ENCODE measurements at places on chromosomes 2 and 18.

DNA sequence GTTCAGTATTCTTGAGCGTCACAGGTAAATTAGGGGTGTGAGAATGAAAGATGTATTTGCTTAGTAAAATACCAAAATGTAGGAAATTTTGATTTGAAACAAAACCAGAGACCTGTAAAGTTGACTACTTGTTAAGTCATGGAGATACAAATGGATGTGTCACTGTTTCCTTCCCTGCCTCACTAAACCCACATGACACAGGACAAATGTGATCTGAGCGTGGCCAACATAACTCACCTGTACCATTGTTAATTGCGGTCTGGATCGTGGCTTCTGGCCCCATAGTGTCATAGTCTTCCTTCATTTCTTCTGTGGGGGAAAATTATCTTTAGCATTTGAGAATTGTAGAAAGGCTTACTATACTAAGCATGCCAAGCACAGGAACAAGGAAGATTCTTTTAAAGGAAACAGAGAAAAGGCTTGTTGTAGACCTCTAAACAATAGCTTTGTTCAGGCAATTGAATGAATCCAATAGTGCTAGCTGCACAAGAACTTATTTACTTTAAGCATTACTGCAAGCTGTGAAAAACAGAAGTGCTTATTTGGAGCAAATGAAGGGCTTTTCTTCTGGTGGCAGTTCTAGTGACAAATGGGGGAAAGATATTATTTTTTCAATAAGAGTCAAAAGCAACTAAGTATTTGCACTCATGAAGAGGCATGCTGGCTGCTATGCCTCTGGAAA, 95.2 kb downstream of the ZEB2 start:
- DNase-seq: no peak

DNA sequence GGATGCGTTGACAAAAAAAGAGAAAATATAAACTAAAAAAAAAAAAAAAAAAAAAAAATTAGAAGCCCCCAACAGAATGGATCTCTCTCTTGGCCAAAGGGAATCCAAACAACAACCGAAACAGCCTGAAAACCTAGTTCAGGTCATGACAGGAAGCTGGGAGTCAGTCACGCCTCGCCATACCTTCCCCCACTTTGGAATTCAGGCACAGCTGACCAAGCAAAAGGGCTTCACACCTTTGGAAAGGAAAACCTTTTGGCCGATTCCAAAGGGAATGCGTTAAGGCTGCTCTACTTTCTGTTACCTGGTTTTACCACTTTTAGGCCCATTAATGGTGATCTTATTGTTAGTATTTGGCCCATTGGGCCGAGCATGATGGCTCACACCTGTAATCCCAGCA, 17.9 kb upstream of the RMC1 start:
- no peak for DNase-seq

DNA sequence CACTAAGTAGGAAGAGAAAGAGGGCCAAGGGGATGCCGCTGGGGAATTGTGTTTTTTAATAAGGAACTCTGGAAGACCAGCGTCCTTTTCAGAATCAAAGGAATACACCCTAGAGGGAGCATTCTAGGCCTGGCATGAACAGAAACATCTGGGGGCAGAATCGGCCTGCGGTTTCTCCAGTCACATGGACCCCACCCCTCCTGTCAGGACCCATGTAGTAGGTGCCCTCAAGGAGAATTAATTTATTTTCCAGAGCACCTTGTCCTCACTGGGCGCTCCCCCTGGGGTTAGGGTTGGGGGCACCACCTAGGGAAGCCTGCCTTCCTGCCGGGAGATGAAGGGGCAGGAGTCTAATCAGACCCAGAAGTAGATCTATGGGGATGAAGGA, 44.2 kb downstream of the TMEM37 start:
- DNase-seq: no peak

DNA sequence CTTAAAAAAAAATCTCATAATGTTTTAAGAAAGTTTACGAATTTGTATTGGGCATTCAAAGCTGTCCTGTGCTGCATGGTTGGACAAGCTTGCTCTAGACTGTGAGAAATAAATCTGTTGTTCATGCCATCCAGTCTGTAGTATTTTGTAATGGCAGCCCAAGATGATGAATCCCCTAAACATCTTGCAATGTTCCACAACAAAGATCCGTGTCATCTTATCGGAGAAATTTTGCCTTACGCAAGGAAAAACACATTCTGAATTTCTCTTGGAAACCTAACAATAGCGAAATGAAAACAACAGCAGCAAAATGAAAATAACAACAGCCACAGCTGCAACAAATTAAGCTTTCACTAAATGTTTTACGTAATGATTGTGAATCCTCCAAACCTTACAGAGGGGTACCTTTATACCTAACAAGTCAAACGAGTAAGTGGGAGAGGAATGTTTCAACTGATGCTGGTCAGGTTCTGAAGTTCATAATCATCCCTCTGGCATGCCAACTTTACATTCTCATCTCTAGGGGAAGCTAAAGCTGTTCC, 76.1 kb upstream of the RNU4ATAC start:
- peak; percentile 12 for DNase-seq

GRCh38 chr2:213149294-213149875, 2.0 kb downstream of the IKZF2 start:
- peak; percentile 37 for DNase-seq

DNA sequence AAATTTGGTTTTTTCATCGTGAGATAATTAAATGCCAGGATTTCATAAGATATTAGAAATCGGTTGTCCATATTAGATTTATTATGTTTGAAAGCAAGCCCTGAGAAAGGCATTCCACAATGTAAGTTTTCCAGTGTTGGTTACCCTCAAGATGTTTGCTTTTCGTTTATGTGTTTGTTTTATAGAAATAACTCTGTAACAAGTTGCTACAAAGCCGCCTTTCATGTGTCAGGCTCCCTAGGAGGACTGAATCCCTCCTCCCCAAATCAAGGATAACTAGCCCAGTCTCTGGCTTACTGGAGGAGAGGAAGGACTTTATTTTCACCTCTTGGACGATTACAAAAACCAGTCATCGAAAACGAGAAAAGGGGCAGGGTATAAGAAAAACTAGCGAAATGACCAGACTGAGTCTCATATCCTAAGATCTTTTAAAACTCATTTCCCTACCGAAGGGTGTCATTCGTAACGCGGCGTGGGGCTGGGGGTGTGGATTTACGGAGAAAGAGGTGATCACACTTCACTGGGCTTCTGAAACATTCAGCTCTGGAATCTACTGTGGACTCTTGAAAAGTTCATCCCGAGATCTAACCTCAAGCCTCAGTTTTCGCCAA, 1.0 kb upstream of the PEX13 start:
- peak; percentile 20 for DNase-seq

DNA sequence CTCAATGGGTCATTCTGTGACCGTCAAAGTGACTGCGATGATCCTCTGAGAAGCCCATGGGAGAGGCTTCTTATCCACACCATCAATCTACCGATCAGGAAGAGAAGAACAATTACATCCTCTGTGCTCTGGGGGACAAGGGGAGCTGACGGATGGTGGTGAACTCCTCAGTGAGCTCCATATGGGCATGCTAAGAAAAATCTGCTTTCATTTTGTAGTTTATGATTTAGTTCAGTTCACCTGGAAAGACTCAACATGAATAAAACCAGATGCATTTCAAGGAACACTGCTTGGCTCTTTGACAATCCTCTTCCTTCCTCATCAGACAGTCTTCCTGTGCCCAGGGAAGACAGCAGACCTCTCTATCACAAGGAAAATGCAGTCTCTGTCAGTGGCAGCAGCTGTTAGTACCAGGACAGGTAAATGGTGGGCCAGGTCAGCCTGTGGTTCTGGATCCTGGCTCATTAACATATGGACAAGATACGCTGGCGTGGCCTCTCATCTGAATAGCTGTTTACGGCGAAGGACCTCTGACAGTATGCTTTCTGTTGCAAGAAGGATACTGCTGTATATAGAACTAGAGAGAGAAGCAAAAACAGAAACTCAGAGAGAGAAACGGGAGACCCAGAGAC, 176.9 kb downstream of the BCL2 start:
- DNase-seq: no peak

DNA sequence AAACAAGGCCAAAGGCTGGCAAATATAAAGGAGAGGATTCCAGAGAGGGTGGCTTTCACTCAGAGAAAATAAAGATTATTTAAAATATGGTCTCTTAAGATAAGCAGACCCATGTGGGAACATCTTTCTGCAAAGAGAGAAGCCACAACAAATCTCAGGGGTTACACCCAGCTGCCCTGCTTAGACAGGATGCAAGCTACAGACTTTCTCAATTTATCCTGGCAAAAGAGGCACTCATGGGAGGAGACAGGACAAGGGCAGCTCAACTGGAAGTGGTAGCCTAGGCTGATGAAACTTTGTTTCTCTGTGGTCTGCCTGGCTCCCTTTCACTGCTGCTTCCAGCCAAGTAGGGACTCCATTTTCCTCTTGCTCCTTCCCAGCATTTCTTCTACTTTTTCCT, 25.9 kb upstream of the SULT1C4 start:
- peak; percentile 57 for DNase-seq

- DNase-seq: no peak
Measured at GRCh38 chr2:231886071-231886681, 40.0 kb downstream of the NPPC start.

DNA sequence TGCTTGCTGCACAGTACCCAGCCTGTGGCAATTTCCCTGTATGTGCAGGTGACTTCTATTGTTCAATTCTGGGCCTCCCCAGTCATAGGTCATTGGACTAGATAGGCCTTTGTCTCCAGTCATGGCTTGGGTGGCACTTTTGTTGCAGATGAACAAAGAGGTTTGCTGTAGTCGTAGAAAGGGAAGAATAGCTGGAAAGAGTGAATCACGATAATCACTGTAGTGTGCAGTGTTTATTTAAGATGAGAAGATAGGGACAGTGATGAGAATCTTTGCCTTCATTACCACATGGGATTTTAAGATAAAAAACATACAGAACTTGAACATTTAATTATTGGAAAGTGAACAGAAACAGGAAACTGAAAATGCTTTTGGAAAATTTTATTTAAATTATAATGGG, 156.1 kb upstream of the CYRIA start:
- DNase-seq: no peak

- DNase-seq: no peak
Measured at GRCh38 chr2:218032336-218033171, 29.8 kb upstream of the TNS1 start.

GRCh38 chr18:10727477-10727876, 201.7 kb downstream of the NAPG start:
- DNase-seq: peak; percentile 10
